ENCODE measurements at places on chromosomes 7 and 10.

GRCh38 chr10:80718024-80718423 lies 180.3 kb downstream of the SH2D4B start:
- H3K36me3 ChIP-seq, result no peaks in the 10 kb centered on the region
- peaks cover 5% of the 10 kb centered on the region for H3K27me3 ChIP-seq
- H3K4me3 ChIP-seq, result no peak overlapping the region

DNA sequence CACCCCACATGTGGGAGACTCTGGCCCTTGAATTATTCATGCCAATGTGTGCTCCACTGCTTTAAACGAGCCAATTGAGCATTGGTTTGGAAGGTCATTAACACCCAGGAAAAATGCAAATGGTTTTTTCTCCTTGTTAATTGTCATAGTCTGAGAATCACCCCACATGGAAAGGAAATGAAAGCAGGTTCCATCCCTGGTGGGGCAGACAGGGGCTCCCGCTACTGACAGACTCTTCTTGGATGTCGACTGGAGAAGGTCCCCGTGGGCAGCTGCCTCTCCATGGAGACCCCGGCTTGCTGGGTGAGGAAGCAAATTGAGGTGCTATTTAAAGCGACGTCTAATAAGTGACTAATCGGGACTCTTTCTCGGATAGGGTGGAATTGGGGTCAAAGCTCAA lies 32.0 kb upstream of the EN2 start:
- no peak overlapping the region for H3K4me3 ChIP-seq
- H3K4me1 ChIP-seq, result no peaks in the 10 kb centered on the region
- H3K27me3 ChIP-seq, result no peaks in the 10 kb centered on the region
- H3K36me3 ChIP-seq, result no peaks in the 10 kb centered on the region

GRCh38 chr7:27220440-27220955 lies 20.6 kb upstream of the HOXA13 start:
- no peak overlapping the region for H3K4me3 ChIP-seq
- DNase-seq, result no peak
- H3K36me3 ChIP-seq, result no peaks in the 10 kb centered on the region
- peaks cover 34% of the 10 kb centered on the region for H3K27me3 ChIP-seq
- no peak overlapping the region for H3K27ac ChIP-seq

GRCh38 chr7:156236936-156237599 lies 403.5 kb upstream of the RNF32 start:
- no peaks in the 10 kb centered on the region for H3K4me1 ChIP-seq
- no peak for DNase-seq
- no peak overlapping the region for H3K4me3 ChIP-seq
- no peaks in the 10 kb centered on the region for H3K27me3 ChIP-seq
- no peaks in the 10 kb centered on the region for H3K36me3 ChIP-seq
- H3K27ac ChIP-seq, result no peak overlapping the region

DNA sequence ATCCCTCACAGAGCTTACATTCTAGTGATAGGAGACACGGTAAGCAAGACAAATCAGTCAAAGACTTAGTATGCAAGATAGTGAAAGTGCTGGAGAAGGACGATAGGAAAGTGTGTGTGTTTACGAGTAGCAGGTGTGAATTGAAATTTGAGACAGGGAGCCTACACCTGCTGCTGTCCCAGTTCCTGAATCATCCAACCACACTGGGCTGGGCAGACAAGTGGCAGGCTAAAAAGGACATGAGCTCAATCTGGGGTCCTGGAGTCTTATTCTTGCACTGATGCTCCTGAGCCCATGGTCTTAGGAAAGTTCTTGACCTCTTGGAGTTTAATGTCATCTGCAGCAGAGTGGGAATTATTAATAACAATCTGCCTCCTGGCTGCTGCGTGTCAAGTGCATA lies 16.2 kb downstream of the RBP3 start:
- no peak overlapping the region for H3K4me3 ChIP-seq
- H3K36me3 ChIP-seq, result no peaks in the 10 kb centered on the region
- H3K27ac ChIP-seq, result no peak overlapping the region
- no peaks in the 10 kb centered on the region for H3K4me1 ChIP-seq
